DMS53 (cell line): ENCODE measurements at places on chromosomes 1 and 21.

GRCh38 chr1:113133038-113133437 lies 60.0 kb downstream of the LRIG2 start:
- DNase-seq: no peak

DNA sequence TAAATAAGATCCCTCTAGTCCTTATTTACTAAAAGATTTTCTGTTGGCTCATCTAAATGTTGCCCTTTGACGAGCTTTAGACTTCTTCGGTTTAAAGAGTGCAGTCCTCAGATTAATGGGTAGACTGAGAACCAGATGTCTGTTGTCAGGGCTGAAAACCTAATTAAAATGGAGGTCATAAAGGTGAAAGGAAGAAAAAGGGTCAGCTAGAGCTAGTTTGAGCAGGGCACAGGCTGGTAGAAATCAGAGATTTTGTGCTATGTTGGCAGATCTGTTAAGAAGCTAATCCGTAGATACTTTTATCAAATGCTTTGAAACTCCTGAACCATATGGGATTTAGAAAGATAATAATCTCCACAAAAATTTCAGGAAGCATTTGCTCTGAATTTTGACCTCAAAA lies 959.0 kb downstream of the PLA2G4A start:
- no peak for DNase-seq

- DNase-seq: no peak
Measured at GRCh38 chr1:212107481-212107880, 71.9 kb downstream of the DTL start.

DNA sequence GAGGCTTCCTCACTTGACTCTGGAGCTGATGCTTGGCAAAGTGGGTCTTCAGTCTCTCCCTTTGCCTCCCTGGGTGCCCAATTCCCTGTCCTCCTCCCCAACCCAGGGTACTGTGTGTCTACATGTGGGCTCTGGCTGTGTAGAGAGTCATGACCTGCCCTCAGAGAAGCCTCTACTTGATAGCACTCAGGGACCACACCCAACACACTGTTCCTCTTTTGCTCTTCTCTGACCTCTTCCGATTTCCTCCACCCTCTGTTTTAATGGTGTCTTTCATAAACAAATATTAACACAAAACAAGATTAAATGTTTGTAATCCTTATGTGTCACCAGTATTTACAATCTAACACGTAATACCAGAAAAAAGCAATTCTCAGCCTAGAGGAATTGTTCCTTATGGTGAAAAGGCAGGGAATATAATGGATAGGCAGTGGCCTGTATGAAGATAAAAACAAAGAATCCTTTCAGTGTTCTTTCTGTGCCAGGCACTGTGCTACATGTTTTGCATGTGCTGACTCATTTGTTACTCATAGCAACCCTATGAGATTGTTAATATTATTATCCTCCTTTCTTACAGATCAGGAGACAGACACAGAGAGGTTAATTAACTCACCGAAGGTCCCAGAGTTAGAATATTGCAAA lies 58.2 kb downstream of the HSD3B1 start:
- DNase-seq: peak; percentile 30

- peak; percentile 84 for DNase-seq
Measured at GRCh38 chr1:167687919-167688519, 33.8 kb upstream of the MPZL1 start.

GRCh38 chr1:106406114-106406513 lies 650.4 kb upstream of the PRMT6 start:
- no peak for DNase-seq

- DNase-seq: peak; percentile 29
Measured at GRCh38 chr1:91221017-91221416, 183.6 kb downstream of the HFM1 start.

- DNase-seq: no peak
Measured at GRCh38 chr1:93712741-93713140, 31.1 kb upstream of the BCAR3 start.

GRCh38 chr1:79531790-79532189 lies 525.3 kb upstream of the ADGRL4 start:
- DNase-seq: no peak

GRCh38 chr1:247747616-247748015 lies 325 bp downstream of the OR14A2 start:
- DNase-seq: no peak

- no peak for DNase-seq
Measured at GRCh38 chr21:42146821-42147220, 72.1 kb upstream of the ABCG1 start.

GRCh38 chr1:201518071-201518470 lies 11.1 kb upstream of the CSRP1 start:
- DNase-seq: no peak

DNA sequence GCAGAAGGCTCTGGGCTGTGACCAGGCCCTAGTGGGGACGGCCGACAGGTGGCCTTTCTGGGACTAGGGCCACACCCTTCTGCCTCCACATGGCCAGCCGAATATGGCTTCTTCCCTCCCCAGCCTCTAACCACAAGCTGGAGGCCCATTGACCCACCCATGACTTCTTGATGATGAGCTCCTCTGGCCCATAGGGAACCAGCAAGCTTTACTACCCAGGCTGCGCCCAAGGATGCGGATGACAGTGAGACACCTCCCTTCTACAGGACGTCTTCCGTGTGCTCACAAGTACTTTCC lies 41.0 kb downstream of the LDLRAD2 start:
- DNase-seq: no peak

GRCh38 chr1:154454386-154455120 lies 47.5 kb upstream of the TDRD10 start:
- DNase-seq: no peak

DNA sequence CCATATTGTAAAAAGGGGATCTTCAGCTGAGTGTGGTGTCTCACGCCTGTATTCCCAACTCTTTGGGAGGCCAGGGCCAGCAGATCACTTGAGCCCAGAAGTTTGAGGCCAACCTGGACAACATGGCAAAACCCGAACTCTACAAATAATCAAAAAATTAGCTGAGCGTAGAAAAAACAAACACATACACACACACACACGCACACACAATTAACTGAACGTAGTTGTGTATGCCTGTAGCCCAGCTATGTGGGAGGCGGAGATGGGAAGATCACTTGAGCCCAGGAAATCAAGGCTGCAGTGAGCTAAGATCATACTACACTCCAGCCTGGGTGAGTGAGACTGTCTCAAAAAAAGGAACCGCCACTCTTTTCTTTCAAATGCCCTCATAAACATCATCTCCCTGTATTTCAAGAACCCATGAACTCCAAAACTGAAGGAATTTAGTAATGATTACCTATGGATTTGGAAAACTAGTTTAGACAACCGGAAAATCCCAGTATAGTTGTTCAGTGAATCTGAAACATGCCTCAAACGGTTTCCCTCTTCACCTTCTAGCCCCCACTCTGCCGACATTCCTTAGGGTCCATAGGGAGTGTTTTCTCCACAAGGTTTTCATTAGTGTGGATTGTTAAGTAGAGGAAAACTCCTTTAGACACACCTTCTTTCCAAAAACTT lies 4.5 kb downstream of the TXNIP start:
- DNase-seq: peak; percentile 75

DNA sequence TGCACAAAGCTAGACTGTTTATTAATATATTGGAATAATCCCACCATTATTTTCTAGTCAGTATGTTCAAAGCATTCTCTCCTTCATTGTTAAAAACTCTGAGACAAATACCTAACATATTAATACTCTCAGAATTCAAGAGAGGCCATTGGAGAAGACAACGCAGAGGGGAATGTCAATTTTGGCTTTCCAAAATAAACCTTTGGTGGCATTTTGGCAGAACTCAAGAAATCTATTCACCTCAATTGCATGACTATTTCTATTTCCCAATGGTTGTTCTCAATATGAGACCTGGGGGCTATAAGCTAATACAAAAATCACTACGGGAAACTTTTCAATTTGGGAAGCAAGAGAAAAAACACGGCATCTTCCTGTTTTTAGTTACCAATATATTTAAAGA lies 58.5 kb downstream of the RUSC1 start:
- no peak for DNase-seq

GRCh38 chr1:5493851-5494311 lies 498.3 kb downstream of the NPHP4 start:
- DNase-seq: no peak

GRCh38 chr1:93323185-93323820 lies 22.4 kb upstream of the DR1 start:
- DNase-seq: no peak

GRCh38 chr21:36479415-36480402 lies at the start of gene CLDN14:
CLDN14 (minus strand) TSS chr21:36480122; CDS start chr21:36461695, 18,427 bp downstream.
- DNase-seq: peak; percentile 31

- DNase-seq: no peak
Measured at GRCh38 chr1:11875094-11875493, 16.3 kb upstream of the NPPB start.

DNA sequence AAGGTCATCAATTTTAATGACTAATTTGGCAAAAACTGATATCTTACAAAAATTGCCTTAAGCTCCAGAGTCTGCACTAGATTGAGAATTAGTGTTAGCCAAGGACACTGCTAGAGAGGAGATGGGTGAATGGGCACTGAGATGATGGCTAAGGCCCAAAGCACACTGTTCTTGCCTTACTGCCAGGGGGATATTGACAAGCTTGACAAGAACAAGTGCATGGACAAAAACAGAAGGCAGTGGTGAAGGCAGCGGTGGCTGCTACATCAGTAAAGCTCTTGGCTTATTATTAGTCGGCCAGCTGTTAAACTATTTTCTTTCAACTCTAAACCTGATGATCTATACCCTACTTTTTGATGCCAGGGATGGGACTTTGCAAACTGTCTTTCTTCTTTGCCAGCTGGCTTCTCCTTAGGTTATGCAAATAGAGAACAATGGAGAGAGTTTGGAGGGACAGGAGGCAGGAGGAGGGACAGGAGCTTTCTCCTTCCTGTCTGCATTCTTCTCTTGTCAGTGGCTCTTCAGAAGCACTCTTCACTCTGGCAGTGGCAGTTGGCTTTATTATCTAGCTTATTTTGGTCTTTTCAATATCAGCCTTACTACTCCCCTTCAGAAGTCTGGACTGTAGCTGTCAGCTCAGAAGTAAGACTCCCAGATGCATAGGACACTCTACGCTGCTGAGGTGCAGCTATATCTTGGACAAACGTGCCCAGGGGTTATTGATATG lies 853.5 kb upstream of the TMPRSS15 start:
- no peak for DNase-seq

DNA sequence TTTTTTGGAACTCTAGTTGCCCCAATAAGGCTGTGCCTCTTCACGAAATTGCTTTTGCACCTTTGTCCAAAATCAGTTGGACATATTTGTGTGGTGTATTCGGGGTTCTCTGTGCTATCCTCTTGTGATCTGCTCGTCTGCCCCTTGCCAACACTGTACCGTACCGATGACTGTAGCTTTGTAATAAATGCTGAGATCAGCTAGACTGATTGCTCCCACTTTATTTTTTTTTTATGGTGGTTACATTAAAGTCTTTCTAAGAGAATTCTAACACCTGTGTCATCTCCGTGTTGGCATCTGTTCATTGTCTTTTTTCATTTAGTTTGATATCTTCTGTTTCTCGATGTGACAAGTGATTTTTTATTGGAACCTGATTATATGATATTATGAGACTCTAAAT lies 94.1 kb downstream of the ADARB1 start:
- DNase-seq: no peak

DNA sequence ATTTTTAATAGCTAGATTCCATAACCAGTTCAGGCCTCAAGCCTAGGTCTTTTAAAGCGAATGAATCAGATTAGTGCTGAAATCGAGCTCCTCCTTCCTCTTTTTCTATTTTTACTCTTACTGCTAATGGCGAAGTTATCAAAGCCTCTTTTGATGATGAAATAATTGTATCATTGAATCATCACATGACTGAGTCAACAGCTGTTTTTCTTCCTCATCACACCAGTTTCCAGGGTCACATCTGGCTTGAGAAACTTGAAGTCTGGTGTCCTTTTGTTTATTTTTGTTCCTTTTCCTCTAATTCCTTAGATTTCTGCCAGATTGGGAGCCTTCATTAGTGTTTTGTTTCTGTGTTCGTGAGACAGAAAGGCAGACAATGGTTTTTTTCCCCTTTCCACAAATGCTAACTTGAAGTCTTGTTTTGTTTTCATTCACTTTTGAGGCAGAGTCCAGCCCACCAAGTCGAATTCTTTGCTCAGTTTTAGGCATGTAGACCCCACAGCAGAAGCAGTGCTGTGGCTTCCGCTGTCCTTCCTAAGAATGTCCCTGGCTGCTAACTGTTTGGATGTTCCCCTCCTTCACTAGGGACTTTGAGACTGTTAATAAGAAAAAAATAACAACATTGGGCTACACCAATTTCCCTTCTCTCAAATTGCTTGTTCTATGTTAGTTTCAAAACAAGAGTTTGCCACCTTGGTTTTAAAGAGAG lies 51.9 kb upstream of the FMOD start:
- DNase-seq: no peak

DNA sequence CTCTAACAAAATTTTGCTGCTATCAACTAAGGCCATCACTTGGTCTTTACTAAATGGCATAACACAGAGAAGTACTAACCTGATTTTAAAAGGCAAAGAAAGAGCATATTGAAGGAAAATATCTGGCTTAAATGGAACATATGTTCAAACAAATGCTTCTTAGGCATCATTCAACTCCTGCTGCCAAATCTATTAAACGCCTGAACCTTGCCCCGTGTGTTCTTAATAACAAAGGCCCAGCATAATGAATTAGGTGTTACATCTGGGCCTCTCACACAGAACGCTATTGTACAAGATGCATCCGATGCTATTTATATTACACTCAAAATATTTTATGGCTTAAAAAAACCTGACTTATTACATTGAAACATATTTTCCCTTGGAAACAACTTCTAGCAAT lies 48.4 kb downstream of the B3GALNT2 start:
- no peak for DNase-seq

DNA sequence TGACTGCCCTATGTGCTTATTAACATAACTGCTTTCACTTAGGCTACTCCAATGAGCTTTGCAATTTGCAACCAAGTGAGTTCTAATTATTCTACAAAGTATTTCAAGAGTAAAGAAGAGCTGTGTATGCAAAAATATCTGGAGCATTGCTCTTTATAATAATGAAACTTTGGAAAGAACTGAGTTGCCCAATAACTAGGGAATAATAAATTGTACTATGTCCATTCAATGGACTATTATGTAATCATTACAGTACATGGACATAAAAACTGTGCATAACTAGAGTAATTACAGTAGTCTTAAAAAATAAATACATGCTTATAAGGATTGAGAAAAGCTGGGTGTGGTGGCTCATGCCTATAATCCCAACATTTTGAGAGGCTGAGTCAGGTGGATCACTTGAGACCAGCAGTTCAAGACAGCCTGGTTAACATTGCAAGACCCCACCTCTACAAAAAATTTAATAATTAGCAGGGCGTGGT lies 70.3 kb upstream of the JAK1 start:
- DNase-seq: no peak

- DNase-seq: no peak
Measured at GRCh38 chr1:7429290-7429689, 341.8 kb upstream of the VAMP3 start.

GRCh38 chr21:46455575-46456385 lies 2.9 kb upstream of the DIP2A start:
- no peak for DNase-seq
